Skin of body (tissue), 3 donors: ENCODE measurements at places on chromosomes 7 and 10. TPM values are rescaled to one million over a fixed set of nuclear protein-coding genes. Genes with fewer than 3 reads are reported as not detected.

DNA sequence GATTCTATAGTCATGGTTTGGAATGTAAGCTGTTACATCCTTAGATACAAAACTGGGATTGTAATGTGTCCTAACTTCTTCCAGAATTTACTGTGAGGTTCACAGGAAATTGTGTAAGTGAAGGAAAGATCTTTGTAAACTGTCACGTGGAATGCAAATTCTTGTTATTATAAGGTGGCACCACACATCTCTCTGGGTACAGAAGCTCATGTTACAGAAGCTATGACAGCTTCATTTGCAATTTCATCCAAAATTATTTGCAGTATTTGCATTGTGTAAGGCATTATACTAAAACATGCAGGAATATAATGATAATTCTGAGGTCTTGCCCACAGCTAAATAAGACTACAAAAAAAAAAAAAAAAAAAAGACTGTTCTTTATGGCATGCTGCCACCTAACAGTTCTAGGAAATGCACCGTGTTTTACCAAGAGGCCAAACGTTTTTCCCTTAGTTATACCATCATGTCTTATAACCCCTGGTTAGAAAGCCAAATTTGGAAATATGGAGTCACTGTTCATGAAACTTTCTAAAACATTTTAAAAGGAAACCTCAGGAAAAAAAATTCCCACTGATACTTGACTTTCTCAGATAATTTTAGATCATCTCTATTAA lies 17.6 kb downstream of the MINDY3 start:
- no peak for DNase-seq

DNA sequence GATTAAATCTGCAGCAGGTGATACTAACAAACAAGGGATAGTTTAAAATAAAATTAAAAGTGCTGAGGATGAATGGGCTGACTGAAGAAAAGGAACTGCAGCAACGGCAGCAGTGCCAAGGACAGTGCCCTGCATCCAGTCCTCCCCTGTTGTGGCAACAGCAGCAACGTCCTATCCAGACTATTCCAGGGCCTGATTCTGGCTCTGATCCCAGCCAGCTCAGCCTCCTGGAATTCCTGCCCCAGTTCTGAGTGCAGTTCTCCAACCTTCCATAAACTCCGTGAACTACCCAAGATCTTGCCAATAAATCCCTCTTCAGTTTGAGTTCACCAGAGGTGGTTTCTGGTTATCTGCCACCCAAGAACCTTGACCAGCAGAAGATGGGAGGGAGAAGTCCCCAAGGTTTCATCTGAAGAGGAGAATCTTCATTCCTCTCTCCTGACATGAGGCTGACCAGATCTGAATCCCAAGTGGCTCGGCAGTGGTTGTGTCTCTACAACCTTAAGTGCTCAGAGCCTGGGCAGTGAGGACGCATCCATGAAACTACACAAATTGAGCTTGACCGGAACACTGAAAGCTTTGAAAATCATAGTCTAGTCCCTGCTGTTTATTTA lies 115.8 kb downstream of the SORBS1 start:
- DNase-seq = no peak

- no peak for DNase-seq
These were observed 155.6 kb downstream of the RAPGEF5 start for GRCh38 chr7:22201186-22201880.

DNA sequence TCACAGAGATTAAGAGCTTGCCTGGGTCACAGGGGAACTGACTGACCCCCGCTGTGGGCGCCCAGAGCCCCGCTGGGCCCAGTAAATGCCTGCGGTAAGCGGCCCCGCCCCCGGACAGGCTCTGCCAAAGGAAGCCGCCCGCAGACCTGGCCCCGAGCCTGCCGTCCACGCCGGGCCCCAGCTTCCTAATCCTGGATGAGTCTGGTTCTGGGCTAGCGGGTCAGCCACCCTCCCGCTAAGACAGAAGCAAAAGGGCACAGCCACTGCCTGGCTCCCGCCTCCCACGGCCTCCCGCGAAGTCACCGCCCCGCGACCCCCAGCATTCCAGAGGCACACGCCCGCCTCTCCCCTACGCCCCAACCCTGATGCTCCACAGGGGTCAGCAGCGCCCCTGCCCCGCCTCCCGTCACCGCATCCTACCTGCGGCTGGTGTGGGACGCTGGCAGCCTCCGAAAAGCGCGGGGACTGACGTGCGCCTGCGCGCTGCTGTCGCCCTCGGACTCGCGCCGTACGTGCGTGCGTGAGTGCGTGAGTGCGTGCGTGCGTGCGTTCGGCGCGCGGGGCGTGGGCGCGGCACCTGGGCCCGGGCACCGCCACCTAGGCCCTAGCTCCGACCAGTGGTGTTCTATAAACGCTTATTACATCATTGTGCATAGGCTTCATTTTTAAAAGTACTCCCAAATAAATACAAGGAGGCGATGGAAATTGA lies at the start of gene FIGNL1:
Gene FIGNL1 (minus strand): TSS at position 470 of the 709 bp plus-strand sequence. CDS start 3,063 bp downstream, outside the sequence.
- DNase-seq = peak; percentile 22

DNA sequence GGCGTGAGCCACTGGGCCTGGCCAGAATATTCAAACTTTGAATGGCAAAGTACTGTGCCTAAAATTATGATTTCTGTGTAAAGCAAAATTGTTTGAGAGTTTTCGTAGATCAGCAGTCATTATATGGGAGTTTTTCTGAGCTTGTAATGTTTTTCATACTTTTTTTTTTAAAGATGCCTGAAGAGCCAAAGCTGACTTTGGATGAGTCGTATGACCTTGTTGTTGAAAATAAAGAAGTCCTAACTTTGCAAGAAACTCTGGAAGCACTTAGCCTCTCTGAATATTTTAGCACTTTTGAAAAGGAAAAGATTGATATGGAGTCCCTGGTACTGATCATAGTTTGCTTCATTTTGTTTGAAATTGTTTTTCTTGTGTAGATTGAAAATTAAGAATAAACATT lies 26.7 kb downstream of the SEC23IP start:
- no peak for DNase-seq

NSUN5 gene
- total RNA-seq = 9.4 TPM

BLVRA gene
- total RNA-seq = 19.0 TPM
